ENCODE measurements at places on chromosomes 7 and 10. TPM values are rescaled to one million over a fixed set of nuclear protein-coding genes. Genes with fewer than 3 reads are reported as not detected.

ERVW-1 gene
- polyA plus RNA-seq: not detected

DEPP1 gene
- polyA plus RNA-seq: not detected

CDH23 gene
- 8.2 TPM for polyA plus RNA-seq

SORBS1 gene
- polyA plus RNA-seq: 0.15 TPM

DNAH11 gene
- polyA plus RNA-seq: not detected

ATP5MK gene
- polyA plus RNA-seq: 285 TPM

GRCh38 chr10:58513188-58514110 lies 777 bp downstream of the BICC1 start:
- peak; percentile 14 for DNase-seq

GRCh38 chr10:99742254-99742653 lies 10.2 kb downstream of the CUTC start:
- DNase-seq: no peak

DNA sequence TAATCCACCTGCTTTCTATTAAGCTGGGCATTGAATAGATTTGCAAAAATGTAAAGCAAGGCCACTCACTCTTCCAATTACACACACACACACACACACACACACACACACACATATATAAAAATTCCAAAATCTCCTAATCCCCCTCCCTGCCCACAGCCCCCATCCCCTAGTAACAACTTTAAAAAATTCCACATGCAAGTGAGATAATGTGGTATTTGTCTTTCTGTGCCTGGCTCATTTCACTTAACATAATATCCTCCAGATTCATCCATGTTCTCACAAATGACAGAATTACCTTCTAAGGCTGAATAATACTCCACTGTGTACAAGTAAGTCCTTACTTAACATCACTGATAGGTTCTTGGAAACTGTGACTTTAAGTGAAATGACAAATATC lies 24.2 kb downstream of the SH2D4B start:
- no peak for DNase-seq

DNA sequence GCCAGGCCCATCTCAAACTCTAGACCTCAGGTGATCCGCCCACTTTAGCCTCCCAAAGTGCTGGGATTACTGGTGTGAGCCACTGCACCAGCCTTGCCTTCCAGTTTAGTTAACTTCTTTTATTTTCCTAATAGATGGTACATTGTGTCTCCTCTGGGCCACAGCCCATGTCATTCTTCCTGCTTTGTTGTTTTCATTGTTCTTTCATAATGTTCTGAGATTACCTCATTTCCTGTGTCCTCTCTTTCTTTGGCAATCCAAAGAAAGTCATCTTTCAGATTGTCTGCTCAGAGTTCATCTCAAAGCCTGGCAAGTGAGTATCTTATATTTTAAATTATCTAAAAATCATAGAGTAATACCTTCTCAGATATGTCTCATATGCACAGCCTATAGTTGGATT lies at the start of gene OLAH:
OLAH (plus strand) TSS at position 270 of the 400 bp plus-strand sequence. CDS start 3,346 bp downstream, outside the sequence.
- peak; percentile 8 for DNase-seq

DNA sequence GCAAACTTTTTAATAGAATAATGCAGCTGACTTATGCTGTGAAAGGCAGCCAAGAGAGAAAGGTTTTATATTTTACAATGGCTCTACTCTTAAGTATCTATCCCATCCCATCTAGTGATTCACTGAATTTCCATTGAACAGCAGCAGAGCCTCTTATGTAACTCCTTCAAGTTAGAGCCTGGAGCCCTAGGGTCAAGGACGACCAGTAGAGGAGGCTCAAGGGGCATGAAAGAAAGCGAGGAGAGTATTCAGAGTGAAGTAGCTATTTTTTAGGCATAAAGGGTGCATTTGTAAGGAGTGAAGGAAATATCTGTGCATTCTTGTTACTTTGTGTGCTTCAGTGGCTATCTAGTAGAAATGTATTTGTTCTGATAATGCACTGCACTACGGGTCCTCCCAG lies 180.2 kb upstream of the TPK1 start:
- DNase-seq: no peak

GRCh38 chr7:129948877-129949291 lies 3.9 kb downstream of the UBE2H start:
- peak; percentile 65 for DNase-seq

DNA sequence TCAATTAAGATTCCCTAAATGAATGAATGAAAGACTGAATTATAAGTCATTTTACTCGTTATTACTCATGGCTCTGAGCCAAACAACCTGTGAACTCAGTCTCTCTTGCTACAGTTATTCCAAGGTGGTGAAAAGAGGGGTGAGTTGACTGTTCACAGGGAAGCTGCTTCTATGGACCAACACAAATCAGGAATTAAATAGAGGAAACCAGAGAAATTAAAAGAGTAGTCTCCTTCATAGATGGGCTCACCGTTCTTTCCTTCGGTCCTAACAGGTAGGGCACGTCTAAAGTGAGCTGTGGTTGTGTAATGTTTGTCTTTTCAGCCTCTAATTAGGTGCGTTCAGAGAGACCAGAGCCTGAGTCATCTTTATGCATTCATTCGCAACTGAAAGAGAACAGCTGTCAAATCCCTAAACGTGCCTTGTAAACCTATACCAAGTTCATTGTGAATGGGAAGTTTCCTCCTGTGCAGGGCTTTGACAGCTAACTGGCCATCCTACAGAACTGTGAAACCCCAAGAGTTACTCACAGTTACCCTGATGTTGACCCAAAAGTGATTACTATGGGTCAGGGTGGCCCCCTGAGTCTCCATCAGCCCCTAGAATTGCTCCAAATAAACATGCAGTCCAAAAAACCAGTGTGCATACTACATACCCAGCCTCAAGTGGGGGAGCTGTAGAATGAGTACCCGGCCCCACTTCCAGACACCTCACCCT lies 18.2 kb upstream of the C10orf53 start:
- DNase-seq: no peak

DNA sequence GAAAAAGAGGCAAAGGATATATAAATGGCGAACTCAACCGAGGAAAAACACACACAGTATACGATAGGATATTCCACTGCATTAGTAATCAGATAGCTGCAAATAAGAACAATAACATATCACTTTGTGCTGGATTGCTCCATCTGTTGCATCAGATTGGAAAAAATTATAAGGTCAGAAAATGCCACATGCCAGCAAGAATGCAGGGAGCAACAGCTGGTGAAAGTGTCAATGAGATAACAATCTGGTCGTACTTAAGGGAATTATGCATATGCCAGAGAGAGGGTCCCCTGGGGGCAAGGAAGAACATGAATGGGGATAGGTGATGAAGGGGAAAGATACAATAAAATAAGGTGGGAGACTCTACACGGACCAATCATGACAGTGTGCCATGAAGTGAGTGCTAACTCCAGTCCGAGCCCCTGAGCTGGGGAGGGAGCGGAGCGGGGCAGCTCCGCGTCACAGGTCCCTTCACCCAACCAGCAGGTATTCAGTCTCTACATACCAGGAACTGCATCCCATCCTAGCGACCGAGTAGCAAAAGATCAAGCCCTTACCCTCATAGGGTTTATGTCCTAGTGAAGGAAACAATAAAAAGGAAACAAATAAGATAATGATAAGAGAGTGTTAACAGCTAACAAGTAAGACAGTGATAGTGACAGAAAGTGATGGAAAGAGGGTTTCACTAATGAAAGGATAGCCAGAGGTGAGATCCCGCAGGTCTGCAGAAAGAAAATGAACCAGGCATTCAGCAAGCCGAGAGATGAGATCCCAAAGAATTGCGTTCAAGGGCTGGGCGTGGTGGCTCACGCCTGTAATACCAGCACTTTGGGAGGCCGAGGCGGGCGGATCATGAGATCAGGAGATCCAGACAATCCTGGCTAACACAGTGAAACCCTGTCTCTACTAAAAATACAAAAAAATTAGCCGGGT lies 9.4 kb downstream of the MPP7 start:
- DNase-seq: no peak

GRCh38 chr7:102089175-102090098 lies 197.2 kb upstream of the SH2B2 start:
- peak; percentile 14 for DNase-seq

DNA sequence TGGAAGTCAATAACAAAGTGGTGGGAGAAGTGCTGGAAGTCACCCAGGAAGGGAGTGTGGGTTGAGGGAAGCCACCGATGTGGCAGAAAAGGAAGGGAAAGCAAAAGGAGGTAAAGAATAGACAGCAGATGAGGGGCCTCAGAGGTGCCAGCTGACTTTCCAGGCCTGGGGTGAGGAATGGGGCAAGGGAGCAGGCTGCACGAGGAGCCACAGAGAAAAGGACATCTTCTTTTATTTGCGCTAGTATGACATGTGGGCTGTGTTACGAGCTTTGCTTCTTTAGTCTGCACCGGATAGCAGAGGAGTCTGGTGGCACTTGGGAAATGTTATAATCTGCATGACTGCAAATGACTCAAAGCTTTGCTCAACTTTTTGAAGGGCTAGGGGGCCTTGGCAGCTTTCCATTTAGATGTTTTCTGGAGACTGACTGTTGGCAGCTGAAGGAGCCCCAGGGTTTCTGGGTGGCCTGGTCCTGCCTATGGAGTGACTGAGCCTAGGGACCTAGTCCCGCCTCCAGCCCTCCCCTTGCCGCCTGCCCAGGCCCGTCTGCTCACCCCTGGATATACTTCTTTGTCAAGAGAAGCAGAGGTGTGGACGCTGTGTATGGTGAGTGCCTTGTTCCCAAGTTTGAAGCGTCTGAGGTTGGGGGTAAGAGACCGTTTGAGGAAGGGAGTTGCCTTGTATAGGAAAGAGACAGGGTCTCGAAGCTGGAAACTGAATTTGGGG lies 5.1 kb downstream of the PRXL2A start:
- DNase-seq: no peak

DNA sequence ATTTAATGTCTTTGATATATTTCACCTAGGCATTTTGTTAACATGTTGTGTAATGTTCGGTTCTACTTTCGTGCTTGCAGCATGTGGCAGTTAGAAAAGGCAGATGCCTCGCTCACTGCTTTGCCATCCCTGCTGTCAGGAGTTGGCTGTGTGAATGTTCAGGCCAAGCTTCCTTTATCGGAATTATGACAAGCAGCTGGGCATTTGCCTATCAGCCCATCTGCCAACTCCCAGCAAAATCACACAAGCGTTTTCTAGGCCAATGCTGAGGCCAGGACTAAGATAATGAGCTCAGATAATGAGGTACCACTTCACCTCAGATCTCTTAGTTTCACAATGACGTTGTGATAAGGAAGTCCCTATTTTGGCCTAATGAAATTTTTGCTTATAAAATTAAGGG lies 212.7 kb upstream of the FAM3C start:
- no peak for DNase-seq

- no peak for DNase-seq
These were observed 85.7 kb downstream of the GRB10 start for GRCh38 chr7:50696810-50697582.

DNA sequence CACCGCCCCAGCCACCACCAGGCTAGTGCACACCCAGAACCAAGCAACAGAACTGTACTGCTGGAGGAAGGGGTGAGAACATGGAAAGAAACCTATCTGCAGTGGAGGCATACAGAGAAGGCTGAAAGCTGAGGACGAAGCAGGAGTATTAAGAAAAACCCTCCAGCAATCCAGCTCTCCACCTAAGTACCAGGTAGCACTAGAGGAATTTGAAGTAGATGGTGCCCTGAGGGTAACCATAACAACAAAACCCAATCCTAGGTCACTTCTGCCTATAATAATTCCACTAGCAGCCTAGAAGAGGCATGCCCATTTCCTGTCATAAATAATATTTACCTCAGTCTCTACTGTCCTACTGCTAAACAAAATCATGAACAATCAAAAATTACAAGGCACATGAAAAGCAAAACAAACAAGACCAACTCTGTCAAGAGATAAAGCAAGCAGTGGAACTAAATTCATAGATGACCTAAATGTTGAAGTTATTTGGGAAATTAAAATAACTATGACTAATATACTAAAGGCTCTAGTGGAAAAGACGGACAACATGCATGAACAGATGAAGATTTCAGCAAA lies 51.1 kb downstream of the HYCC1 start:
- DNase-seq: no peak

DNA sequence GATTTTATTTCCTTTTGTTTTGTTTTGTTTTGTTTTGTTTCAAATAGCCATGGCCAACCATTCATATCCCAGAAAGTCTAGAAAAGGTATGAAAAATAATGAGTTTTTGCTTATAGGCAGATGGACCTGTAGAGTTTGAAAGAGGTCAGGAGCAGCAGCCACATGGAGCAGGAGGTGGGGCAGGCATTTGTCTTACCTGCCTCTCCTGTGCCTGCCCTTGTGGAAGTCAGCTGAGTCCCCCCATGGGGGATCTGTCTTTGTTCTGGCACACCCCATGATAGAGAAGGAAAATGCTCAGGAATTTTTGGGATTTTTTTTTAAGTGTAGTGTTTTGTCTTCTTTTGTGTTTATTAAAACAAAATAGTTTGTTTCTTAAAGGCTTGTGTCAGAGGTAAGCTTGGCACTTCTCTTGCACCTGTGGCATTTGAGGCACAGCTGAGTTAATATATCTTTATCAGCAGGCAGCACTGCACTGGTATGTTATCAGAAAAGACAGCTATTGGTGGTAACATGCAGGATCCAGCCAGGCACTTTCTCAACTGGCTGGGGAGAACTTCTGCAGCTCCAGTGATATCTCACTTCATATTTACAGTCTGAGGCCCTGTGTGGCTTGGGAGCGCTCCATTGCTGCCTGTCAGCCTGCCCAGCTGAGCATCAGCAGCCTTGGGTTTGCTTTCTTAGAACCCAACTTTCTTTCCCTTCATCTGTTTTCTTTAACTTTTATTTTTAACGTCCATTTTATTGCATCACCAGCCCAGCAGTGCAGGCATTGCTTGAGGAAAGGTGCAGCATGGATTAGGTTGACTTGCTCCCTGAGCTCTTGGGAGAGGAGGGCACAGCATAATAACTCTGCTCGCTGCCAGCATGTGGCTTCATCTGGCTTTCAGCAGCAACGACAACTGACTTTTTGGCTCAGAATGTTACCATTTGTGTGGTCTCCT lies 44.4 kb downstream of the LRRC4 start:
- no peak for DNase-seq

DNA sequence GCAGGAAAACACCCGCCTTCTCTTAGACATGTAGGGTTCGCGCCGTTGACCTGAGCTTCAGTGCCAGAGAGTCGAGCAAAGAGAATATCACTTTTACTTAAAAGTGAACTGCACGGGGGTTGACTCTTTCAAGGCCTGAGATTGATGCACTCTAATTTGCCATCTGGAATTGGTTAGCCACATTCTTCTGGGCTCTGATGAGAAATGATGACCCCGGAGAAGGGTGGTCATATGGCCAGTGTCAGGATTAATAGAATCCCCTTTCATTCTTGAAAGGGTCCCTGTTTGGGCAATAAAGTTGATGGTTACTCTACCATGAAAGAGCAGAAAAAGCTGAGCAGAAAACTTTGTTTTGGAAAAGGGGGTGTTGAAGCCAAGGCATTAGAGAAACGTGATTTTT lies 31.2 kb downstream of the GRK5 start:
- no peak for DNase-seq
